ENCODE measurements at places on chromosomes 11 and 22. TPM values are rescaled to one million over a fixed set of nuclear protein-coding genes. Genes with fewer than 3 reads are reported as not detected.

- no peaks in the 10 kb centered on the region for H3K27me3 ChIP-seq
- H3K27ac ChIP-seq: peak overlapping the region; percentile 96
- no peak for DNase-seq
Measured at GRCh38 chr11:130313383-130314183, 1.1 kb downstream of the ZBTB44 start.

DNA sequence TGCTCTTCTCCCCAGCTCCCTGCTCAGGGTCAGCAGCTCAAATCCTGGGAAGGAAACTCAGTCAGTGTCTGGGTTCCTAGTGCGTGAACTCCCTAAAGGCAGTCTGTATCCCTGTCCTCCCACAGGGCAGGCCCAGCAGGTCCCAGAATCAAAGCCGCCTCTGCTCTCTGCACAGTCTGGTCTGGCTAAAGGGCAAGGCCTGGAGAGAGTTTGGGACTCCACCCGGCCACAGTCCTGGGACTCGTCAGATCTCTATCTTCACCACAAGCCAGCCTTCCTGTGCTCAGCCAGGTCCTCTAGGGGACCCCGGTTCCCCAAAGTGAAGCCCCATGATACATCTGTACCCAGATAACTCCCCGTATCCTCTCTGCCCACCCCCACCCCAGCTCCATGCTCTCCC, 56.2 kb upstream of the CSNK2A3 start:
- DNase-seq: no peak
- no peaks in the 10 kb centered on the region for H3K36me3 ChIP-seq
- H3K4me3 ChIP-seq: no peak overlapping the region

- no peaks in the 10 kb centered on the region for H3K36me3 ChIP-seq
- no peak overlapping the region for H3K4me3 ChIP-seq
- H3K27ac ChIP-seq: no peak overlapping the region
Measured at GRCh38 chr11:26891501-26891900, 102.4 kb upstream of the FIBIN start.

DNA sequence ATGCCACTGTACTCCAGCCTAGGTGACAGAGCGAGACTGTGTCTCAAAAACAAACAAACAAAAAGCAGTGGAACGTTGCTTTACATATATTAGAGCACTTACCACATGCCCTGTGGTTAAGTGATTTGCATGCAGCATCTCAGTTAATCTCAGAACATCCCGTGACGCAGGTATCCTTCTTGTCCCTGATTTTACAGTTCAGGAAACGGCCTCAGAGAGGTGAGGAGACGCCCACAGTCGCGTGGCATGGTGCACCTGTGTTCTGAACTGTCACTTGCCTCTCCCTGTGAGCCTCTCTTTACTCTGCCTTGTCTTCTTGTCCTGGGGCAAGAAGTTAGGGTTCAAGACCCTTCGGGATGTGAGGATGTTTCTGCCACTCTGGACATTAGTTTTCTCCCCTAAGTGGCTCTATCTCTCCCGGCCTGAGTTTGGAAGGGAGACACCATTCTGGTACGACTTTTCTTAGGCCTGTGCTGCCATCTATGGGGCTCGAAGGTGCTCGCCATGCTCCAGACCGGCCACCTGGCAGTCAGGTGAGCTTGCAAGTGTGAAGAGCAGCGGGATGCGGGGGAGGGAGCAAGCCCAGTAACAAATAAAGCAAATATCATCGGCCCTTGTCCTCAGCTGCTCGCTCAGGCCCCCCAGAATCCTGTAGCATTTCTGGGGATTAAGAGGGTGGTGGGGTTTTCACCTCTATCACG, 25.6 kb downstream of the YWHAH start:
- H3K36me3 ChIP-seq: no peaks in the 10 kb centered on the region
- peaks cover 11% of the 10 kb centered on the region for H3K4me1 ChIP-seq
- H3K27me3 ChIP-seq: no peaks in the 10 kb centered on the region
- peak overlapping the region; percentile 72 for H3K4me3 ChIP-seq

DNA sequence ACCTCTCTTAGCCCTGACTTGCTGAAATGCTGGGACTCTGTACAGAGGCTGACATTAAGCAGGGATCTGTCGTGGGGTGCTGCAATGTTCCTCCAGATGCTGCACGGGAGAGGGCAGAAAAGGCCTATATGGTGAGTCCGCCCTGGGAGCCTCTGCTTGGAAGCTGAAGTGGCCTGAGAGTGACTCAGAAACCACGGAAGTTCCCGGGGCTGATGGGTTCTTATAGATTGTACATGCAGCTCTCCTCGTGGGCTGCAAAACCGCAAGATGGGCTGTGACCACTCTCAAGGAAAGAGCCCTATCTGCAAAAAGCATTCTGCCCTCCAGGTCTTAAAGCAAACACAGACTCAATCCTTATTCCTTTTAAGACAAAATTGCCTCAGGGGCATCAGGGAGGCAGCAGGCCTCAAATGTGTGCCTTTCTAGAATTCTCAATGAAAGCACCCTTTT, 5.8 kb upstream of the SLC43A3 start:
- H3K27me3 ChIP-seq: peaks cover 4% of the 10 kb centered on the region
- peaks cover 14% of the 10 kb centered on the region for H3K4me1 ChIP-seq
- DNase-seq: peak; percentile 25

- DNase-seq: no peak
- H3K4me1 ChIP-seq: no peaks in the 10 kb centered on the region
- H3K4me3 ChIP-seq: no peak overlapping the region
- no peaks in the 10 kb centered on the region for H3K27me3 ChIP-seq
- H3K27ac ChIP-seq: no peak overlapping the region
Measured at GRCh38 chr11:33214767-33215166, 42.4 kb upstream of the HIPK3 start.

- H3K27me3 ChIP-seq: peaks cover 3% of the 10 kb centered on the region
- H3K4me3 ChIP-seq: no peak overlapping the region
- no peak for DNase-seq
- no peaks in the 10 kb centered on the region for H3K36me3 ChIP-seq
Measured at GRCh38 chr11:58776891-58777710, 45.4 kb upstream of the GLYAT start.

C2CD3 gene
- 25.3 TPM for total RNA-seq

ADAMTS15 gene
- not detected for total RNA-seq

All from activated naive CD8-positive, alpha-beta T cell treated with anti-CD3 and anti-CD28 coated beads for 36 hours (primary cell).